ENCODE measurements at places on chromosomes 16 and 17.

GRCh38 chr17:18039535-18040260 lies 490 bp downstream of the GID4 start:
- no peak for DNase-seq

GRCh38 chr17:74185571-74186185 lies 17.8 kb upstream of the RPL38 start:
- DNase-seq = no peak

- no peak for DNase-seq
Measured at GRCh38 chr17:32732296-32732642, 144.7 kb downstream of the MYO1D start.

DNA sequence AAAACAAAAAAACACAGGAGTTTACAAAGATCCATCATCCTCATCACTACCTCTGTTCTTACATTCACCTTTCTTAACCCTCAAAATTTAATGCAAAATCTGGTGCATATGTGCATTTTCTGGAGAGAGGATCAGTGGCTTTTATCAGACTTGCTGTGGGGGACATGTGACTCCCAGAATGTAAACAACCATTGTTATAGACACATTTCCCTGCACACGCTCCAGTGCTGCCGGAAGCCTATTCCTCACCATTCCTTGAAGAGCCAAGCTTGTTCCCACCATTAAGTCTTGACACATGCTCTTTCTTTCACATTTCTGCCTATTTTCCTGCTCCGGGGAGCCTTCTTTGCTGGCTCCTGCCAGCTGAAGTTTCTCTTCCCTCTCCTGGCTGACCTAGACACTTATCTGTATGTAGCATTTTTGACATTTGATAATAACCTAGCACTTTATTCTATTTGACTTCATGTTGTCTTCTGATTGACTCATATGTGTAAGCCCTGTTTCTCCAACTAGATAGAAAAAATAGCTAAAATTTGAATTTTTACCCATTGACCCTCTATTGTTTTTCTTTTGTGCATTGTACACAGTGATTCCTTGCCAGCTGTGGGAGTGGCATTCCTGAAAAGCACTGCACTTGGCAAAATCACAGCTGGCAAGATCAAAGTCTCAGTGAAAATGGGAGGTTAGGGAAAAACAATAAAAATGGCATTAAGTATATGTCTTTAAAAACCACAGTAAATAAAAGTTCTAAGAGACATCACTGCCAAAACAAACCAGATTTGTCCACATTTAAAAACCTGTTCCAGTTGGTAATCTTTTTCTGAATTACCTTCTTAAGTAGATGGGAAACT lies 76.8 kb upstream of the CIBAR2 start:
- DNase-seq = no peak
